ENCODE measurements at places on chromosomes 2 and 18.

DNA sequence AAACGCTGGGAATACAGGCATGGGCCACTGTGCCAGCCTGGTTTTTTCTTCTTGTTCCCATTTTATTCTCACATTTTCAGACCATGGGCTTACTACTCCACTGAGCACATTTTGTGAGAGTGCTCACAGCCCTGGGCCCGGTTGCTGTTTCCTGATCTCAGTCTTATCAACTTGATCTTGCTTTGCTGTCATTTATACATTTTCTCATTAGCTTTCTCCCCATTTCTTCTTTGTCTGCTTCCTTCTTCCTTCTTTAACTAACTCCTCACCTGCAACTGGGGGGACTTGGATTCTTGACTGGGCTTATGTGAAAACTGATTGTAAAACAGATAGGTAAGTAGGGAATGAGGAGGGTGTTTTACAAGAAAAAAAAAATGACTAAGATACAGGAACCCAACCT lies 117.3 kb downstream of the PLB1 start:
- no peak for DNase-seq

DNA sequence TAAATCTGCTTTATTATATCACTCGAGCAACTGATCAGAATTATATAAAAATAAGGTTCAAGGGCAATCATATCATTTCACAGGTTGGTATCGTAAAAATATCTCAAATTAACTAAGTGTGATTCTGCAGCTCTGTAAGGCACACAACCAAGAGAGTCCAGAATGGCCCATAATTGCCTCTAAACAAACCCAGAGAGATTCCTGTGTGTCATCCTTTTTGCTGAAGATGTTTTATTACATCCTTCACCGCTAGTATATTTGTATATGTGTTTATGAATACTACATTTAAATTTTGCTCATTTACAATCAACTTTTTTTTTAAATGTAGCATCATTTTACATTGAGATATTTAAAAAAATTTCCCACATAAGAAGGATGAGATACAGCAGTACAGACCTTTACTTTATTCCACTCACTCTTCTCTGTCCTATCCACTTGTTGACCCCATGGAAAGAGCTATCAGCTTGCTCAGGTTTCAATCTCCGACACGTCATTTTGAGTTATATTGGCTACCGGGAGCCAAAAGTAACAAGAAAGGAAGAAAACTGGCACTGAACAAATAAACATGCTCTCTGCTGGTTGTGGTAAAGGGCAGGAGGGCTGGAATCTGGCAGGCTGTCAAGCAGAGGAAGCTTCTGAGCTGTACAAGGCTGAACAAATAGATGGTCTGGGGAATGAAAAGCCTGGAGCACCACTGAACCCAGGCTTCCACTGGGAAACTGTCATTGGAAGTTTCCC lies 23.1 kb downstream of the PLA2R1 start:
- peak; percentile 42 for DNase-seq

- no peak for DNase-seq
Measured at GRCh38 chr2:141399270-141399669, 731.5 kb downstream of the LRP1B start.

DNA sequence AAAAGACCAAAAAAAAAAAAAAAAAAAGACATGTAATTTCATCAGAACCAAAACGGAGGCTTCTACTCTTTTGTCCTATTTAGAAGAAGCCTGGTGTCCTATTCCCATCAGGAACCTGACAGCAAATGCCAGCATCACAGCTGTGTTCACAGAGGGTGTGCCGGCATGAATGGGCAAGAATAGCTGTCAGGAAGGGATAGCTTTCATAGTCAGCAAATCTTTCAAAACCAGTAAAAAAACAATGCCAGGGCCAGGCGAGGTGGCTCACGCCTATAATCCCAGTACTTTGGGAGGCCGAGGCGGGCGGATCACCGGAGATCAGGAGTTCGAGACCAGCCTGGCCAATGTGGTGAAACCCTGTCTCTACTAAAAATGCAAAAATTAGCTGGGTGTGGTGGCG lies 231.8 kb upstream of the PXDN start:
- DNase-seq: no peak

- DNase-seq: no peak
Measured at GRCh38 chr2:226758921-226759640, 40.5 kb downstream of the IRS1 start.

- DNase-seq: no peak
Measured at GRCh38 chr18:14179306-14179705, 47.1 kb upstream of the ZNF519 start.

- no peak for DNase-seq
Measured at GRCh38 chr2:166381-166780, 97.5 kb downstream of the SH3YL1 start.

GRCh38 chr2:110991911-110992310 lies 128.8 kb upstream of the BCL2L11 start:
- DNase-seq: peak; percentile 56

GRCh38 chr18:7338846-7339245 lies 108.0 kb downstream of the LRRC30 start:
- DNase-seq: no peak

- DNase-seq: no peak
Measured at GRCh38 chr2:100178085-100178788, 35.8 kb upstream of the AFF3 start.

DNA sequence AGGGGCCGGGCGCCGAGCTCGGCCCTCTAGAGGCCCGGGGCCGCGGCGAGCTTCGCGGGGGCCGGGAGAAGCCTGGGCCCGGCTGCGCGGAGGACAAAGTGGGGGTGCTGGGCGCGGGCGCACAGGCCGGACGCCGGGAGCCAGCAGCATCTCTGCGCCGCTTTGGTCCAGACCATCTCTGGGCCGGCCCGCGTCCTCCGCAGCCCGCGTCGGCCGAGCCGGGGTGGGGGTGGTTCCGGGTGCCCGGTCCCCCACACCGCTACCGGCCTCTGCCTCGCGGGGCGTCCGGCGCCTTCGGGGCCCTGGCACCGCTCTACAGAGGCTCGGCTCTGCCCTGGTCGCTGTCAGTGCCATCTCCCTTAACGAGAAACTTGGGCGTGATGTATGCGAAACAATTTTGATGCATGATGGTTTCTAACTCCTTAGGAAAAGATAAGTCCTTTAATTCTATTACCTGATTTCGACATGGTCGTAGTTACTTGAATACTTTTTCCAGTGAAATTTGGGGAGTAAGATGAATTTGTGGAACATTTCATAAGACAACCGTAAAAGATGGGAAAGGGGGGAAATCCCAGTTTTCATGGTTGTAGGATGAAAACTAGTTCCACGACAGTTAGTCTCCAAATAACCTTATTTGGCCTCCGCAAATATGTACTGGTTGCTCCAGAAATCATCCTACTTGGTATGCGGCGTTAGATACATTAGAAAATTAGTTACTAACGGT lies 562 bp downstream of the TWSG1 start:
- DNase-seq: no peak

- DNase-seq: no peak
Measured at GRCh38 chr18:40849886-40850285, 1105.1 kb upstream of the PIK3C3 start.

- no peak for DNase-seq
Measured at GRCh38 chr2:97988722-97989121, 7.0 kb downstream of the TMEM131 start.
